ENCODE measurements at places on chromosomes 6 and 20. TPM values are rescaled to one million over a fixed set of nuclear protein-coding genes. Genes with fewer than 3 reads are reported as not detected.
A peak's percentile ranks its signal among the peaks of the same experiment; 100 is the strongest.

- no peak for DNase-seq
Observed at GRCh38 chr6:153207006-153207405, 75.9 kb upstream of the RGS17 start.

GRCh38 chr6:2940010-2940850 is 31.1 kb downstream of the SERPINB6 start:
- peak; percentile 27 for DNase-seq

GRCh38 chr6:54929245-54929909 is 82.8 kb downstream of the FAM83B start:
- no peak for DNase-seq

DNA sequence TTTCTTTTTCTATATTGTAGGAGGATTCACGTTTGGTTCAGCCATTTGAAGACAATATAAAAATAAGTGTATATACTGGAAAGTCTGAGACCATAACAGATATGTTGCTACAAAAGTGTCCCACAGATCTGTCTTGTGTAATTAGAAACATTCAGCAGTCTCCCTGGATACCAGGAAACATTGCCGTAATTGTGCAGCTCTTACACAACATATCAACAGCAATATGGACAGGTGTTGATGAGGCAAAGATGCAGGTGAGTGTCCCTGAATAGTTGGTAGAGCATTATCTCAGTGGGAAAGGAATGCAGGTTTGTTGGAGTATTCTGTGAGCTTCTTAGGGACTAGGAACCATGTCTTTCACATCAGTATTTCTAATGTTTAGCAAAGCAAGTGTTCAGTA is 18.3 kb upstream of the ADGRF4 start:
- DNase-seq, result no peak

GRCh38 chr6:107657755-107658461 is 166.2 kb downstream of the SCML4 start:
- no peak for DNase-seq

DNA sequence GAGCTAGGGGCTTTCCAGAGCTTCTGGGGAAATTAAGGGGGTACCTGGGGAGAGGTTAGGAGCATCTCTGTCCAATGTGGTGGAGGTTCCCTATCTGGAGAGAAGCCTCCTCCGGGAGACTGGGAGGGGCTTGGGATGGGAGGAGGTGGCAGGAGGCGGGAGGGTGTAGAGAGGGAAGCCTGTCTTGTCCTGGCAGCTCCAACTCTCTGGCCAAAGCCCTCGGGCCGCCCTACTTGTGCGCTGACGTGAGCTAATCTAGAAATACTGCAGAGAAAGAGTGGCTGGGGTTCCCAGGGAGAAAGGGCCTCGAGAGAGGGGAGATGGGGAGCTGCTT is 1.6 kb upstream of the SLC32A1 start:
- DNase-seq, result no peak

PRICKLE4 gene
- total RNA-seq, result 0.40 TPM

TREM1 gene
- not detected for total RNA-seq
